ENCODE measurements at places on chromosomes 1 and 21. TPM values are rescaled to one million over a fixed set of nuclear protein-coding genes. Genes with fewer than 3 reads are reported as not detected.

DNA sequence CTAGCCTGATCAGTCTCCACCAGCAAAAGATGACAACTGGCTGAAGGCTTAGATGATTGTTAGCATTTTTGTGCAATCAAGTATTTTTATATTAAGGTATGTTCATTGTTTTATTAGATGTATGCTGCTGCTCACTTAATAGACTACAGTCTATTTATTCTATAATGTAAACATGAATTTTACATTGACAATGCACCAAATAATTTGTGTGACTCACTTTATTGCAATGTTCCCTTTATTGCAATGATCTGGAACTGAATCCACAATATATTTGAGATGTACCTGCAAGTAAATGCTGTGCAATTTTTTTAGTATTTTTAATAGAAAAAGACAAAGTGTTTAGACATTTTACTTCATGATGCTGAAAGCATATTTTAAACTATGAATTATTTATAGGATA is 896.5 kb downstream of the AMY1C start:
- H3K36me3 ChIP-seq: no peaks in the 10 kb centered on the region
- no peak overlapping the region for H3K27ac ChIP-seq
- H3K27me3 ChIP-seq: no peaks in the 10 kb centered on the region
- H3K4me3 ChIP-seq: no peak overlapping the region
- DNase-seq: no peak
- no peaks in the 10 kb centered on the region for H3K4me1 ChIP-seq

DNA sequence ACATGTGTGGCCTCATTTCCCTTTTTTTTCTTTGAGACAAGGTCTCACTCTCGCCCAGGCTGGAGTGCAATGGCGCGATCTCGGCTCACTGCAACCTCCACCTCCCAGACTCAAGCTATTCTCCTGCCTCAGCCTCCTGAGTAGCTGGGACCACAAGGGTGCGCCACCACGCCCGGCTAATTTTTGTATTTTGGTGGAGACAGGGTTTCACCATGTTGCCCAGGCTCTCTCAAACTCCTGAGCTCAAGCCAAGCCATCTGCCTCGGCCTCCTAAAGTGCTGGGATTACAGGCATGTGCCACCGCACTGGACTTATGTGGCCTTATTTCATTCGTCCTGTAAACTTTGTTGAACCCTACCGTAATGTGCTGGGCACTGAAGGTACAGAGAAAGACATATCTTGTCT is 569 bp upstream of the WARS2 start:
- H3K27me3 ChIP-seq: no peaks in the 10 kb centered on the region
- peak overlapping the region; percentile 78 for H3K4me3 ChIP-seq
- H3K36me3 ChIP-seq: no peaks in the 10 kb centered on the region
- H3K27ac ChIP-seq: peak overlapping the region; percentile 99
- H3K4me1 ChIP-seq: no peaks in the 10 kb centered on the region
- DNase-seq: peak; percentile 29

- H3K27ac ChIP-seq: no peak overlapping the region
- H3K4me1 ChIP-seq: no peaks in the 10 kb centered on the region
- no peaks in the 10 kb centered on the region for H3K36me3 ChIP-seq
- no peak for DNase-seq
- H3K4me3 ChIP-seq: no peak overlapping the region
- H3K27me3 ChIP-seq: no peaks in the 10 kb centered on the region
These were observed 16.8 kb upstream of the ERVH48-1 start for GRCh38 chr21:42942244-42942643.

GRCh38 chr1:94000510-94001282 is 91.5 kb upstream of the GCLM start:
- H3K4me3 ChIP-seq: no peak overlapping the region
- no peaks in the 10 kb centered on the region for H3K36me3 ChIP-seq
- H3K27me3 ChIP-seq: no peaks in the 10 kb centered on the region
- no peak for DNase-seq
- H3K27ac ChIP-seq: no peak overlapping the region

GRCh38 chr21:41108668-41109585 is 59.0 kb upstream of the BACE2 start:
- no peak overlapping the region for H3K27ac ChIP-seq
- no peak overlapping the region for H3K4me3 ChIP-seq
- H3K27me3 ChIP-seq: no peaks in the 10 kb centered on the region
- no peak for DNase-seq

The HOOK1 gene
- not detected for total RNA-seq

DNA sequence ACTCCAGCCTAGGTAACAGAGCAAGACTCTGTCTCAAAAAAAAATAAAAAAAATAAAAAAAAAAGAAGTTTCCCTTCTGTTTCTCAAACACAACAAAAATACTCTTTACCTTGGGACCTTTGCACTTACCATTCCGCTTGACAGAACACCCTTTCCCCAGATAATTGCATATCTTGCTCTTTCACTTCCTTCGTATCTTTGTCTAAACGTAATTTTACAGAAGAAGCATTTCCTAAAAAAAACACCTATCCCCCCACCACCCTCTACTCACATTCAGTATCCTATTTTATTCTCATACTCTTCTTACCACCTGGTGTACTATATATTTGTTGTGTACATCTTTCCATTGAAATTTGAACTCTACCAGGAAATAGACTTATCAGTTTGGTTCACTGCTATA is 32.7 kb downstream of the ASH1L start:
- H3K36me3 ChIP-seq: no peaks in the 10 kb centered on the region
- no peak for DNase-seq
- no peak overlapping the region for H3K27ac ChIP-seq
- H3K27me3 ChIP-seq: no peaks in the 10 kb centered on the region
- H3K4me3 ChIP-seq: no peak overlapping the region
- no peaks in the 10 kb centered on the region for H3K4me1 ChIP-seq

DNA sequence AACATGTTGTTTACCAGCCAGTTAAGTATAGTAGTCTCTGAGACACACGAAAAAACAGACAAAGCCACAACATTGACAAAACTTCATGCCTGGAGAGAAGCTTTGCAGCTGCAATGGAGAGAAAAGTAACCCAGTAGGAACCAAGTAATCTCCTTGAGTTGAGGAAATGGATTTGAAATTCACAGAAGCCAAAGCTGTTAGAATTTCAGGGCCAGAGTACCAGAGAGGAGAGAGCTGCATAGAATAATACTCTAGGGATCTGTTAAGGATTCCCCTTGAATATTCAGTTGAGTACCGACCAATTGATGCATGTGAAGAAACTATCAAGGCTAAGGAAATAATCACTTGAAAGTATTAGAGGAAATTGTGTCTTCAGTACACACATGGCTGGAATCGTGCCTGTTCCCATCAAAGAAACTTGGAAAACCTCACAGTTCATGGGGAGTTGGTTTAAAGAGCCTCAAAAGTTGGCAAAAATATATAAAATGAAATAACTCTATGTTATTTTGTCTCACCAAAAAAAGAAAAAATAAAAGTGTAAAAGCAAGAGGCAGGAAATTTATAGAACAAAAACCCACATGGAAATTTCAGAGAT is 324.0 kb upstream of the NEGR1 start:
- H3K36me3 ChIP-seq: no peaks in the 10 kb centered on the region
- H3K27ac ChIP-seq: no peak overlapping the region
- no peak overlapping the region for H3K4me3 ChIP-seq
- DNase-seq: no peak

- H3K27me3 ChIP-seq: no peaks in the 10 kb centered on the region
- no peaks in the 10 kb centered on the region for H3K4me1 ChIP-seq
- H3K27ac ChIP-seq: no peak overlapping the region
- no peaks in the 10 kb centered on the region for H3K36me3 ChIP-seq
These were observed 19.9 kb downstream of the ATP8B2 start for GRCh38 chr1:154344977-154345837.

- no peaks in the 10 kb centered on the region for H3K36me3 ChIP-seq
- no peaks in the 10 kb centered on the region for H3K4me1 ChIP-seq
- peak overlapping the region; percentile 60 for H3K4me3 ChIP-seq
- H3K27me3 ChIP-seq: no peaks in the 10 kb centered on the region
- DNase-seq: no peak
These were observed 1.1 kb downstream of the MIA3 start for GRCh38 chr1:222618880-222619596.

The VSIG8 gene
- not detected for total RNA-seq

GRCh38 chr1:76177615-76178014 is 103.1 kb downstream of the ST6GALNAC3 start:
- DNase-seq: no peak
- H3K27me3 ChIP-seq: no peaks in the 10 kb centered on the region
- no peak overlapping the region for H3K27ac ChIP-seq

- H3K27ac ChIP-seq: peak overlapping the region; percentile 93
- H3K4me1 ChIP-seq: no peaks in the 10 kb centered on the region
- no peaks in the 10 kb centered on the region for H3K36me3 ChIP-seq
- peak overlapping the region; percentile 71 for H3K4me3 ChIP-seq
These were observed 630 bp downstream of the MTF2 start for GRCh38 chr1:93079685-93080141.

The FCAMR gene
- total RNA-seq: not detected

The NMNAT2 gene
- not detected for total RNA-seq

The KIF26B gene
- total RNA-seq: 1.3 TPM

GRCh38 chr1:188433425-188433824 is 1604.7 kb downstream of the PLA2G4A start:
- no peaks in the 10 kb centered on the region for H3K27me3 ChIP-seq
- DNase-seq: no peak
- no peaks in the 10 kb centered on the region for H3K36me3 ChIP-seq
- no peak overlapping the region for H3K27ac ChIP-seq
- no peak overlapping the region for H3K4me3 ChIP-seq

The LCE3D gene
- total RNA-seq: not detected

- H3K27me3 ChIP-seq: no peaks in the 10 kb centered on the region
- H3K4me1 ChIP-seq: no peaks in the 10 kb centered on the region
- no peak for DNase-seq
- H3K27ac ChIP-seq: no peak overlapping the region
These were observed 4.3 kb upstream of the MTFR1L start for GRCh38 chr1:25815208-25816111.

DNA sequence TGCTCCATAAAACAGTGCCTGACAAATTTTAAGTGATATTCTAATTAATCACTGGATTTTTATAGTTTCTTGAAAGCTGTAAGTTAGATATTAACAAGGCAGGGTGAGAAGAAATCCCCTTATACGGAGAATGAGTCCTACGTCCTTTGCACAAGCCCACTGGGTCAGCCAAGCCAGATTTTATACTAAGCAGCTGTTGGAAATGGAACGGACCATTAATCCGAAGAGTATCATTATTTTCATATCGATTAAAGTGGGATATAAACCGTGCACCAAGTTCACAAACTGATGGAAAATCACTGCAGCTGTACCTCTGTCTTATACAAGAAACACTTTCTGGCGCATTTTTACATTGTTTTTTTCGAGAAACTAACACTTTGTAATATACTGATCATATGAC is 35.2 kb downstream of the SPAG17 start:
- H3K36me3 ChIP-seq: no peaks in the 10 kb centered on the region
- DNase-seq: no peak
- no peaks in the 10 kb centered on the region for H3K27me3 ChIP-seq
- no peak overlapping the region for H3K4me3 ChIP-seq
- no peaks in the 10 kb centered on the region for H3K4me1 ChIP-seq

The CLCNKB gene
- total RNA-seq: 1.9 TPM

- no peaks in the 10 kb centered on the region for H3K27me3 ChIP-seq
- H3K4me3 ChIP-seq: no peak overlapping the region
- no peaks in the 10 kb centered on the region for H3K4me1 ChIP-seq
- H3K27ac ChIP-seq: no peak overlapping the region
- no peaks in the 10 kb centered on the region for H3K36me3 ChIP-seq
- DNase-seq: no peak
These were observed 114.0 kb downstream of the PPP1R12B start for GRCh38 chr1:202462342-202463076.

GRCh38 chr1:223176437-223176836 is 33.4 kb upstream of the TLR5 start:
- H3K36me3 ChIP-seq: no peaks in the 10 kb centered on the region
- H3K4me1 ChIP-seq: no peaks in the 10 kb centered on the region
- no peak overlapping the region for H3K4me3 ChIP-seq
- DNase-seq: no peak
- H3K27me3 ChIP-seq: no peaks in the 10 kb centered on the region

DNA sequence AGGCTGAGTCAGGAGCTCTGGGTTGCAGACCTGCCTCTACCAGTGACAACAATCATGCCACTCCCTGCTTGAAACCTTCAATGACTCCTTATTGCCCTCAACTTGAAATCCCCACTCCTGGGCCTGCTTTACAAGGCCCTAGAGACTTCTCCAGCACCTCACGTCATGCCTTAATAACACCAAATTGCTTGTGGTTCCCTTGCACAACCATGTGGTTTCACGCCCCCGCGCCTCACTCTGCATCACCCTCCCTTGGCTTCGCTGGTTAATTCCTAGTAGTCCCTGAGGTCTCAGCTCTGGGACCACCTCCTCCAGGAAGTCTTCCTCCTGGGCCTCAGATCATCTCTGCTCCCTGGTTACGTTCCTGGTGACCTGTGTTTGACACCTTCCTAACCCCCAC is 33.0 kb downstream of the EPHA2 start:
- H3K36me3 ChIP-seq: no peaks in the 10 kb centered on the region
- DNase-seq: peak; percentile 72
- H3K4me1 ChIP-seq: no peaks in the 10 kb centered on the region

The TDRD5 gene
- total RNA-seq: not detected

The DISP3 gene
- total RNA-seq: 0.90 TPM

DNA sequence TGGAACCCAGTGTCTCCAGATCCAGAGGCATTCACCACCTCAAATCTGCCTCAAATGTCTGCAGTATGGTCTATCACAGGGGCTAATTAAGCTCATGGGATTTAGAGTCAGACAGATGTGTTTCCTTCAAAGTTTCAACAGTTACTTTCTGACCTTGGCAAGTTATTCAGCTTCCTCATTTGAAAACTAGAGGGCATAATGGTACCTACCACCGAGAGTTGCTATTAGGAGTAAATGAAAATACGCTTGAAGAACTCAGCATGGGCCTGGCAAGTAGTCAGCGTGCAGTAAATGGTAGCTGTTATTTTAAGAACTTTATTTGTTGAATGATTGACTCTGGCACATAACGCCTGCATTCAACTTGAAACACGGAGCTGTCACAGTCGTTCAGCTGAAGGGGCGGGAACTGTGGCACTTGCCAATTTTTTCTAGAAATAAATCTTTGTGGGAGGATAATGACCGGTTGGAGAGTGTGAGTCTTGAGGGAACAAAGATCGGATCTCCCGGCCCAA is 1.2 kb upstream of the CAP1 start:
- H3K4me1 ChIP-seq: no peaks in the 10 kb centered on the region
- no peaks in the 10 kb centered on the region for H3K27me3 ChIP-seq
- no peaks in the 10 kb centered on the region for H3K36me3 ChIP-seq

The ZNF687 gene
- 14.4 TPM for total RNA-seq

- no peak for DNase-seq
- no peak overlapping the region for H3K4me3 ChIP-seq
- no peaks in the 10 kb centered on the region for H3K27me3 ChIP-seq
- no peaks in the 10 kb centered on the region for H3K4me1 ChIP-seq
- H3K36me3 ChIP-seq: no peaks in the 10 kb centered on the region
- no peak overlapping the region for H3K27ac ChIP-seq
These were observed 39.3 kb downstream of the CA6 start for GRCh38 chr1:8984990-8985389.
